Suppressor macrophage treated with lipopolysaccharide for 4 hours (primary cell): ENCODE measurements at places on chromosomes 1 and 21.
A peak's percentile ranks its signal among the peaks of the same experiment; 100 is the strongest.

- DNase-seq: no peak
These were observed 41.5 kb downstream of the LRRC53 start for GRCh38 chr1:74470936-74471335.

DNA sequence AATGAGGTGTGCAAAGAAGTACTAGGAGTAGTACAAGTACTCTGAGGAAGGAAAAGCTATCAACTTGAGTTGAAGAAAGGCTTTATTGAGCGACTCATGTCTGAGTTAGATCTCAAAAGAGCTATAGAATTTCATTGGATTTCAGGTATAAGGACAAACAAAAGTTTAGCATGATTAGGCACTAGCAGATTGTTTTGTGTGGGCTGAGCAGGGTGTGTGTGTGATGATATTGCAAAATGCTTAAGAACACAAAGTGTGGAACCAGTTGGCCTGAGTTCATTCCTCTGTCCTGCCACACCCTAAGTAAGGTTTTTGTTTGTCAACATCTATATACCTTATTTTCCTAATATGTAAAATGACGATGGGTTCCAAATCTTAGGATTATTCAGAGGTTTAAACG, 158.9 kb downstream of the KCNK2 start:
- no peak for DNase-seq

DNA sequence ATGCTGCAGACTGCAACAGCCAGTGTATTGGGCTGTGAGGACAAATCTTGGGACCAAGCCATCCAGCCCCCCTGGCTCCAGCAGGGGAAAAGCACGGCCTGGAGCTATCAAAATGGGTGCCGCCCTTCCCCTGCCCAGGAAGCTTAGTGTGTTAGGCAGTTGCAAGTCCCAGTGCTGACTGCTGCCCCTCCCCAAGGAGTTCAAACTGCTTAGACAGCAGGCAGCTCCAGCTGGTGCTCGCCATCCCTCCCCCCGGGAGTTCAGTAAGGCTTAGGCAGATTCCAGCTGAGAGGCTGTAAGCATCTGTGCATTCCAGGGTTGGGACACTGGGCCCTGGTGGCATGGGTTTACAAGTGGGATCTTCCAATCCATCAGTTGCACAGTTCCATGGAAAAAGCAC, 579.6 kb upstream of the NR5A2 start:
- DNase-seq: no peak

GRCh38 chr1:203870245-203870644, 8.8 kb downstream of the SNRPE start:
- DNase-seq: no peak

GRCh38 chr1:239840790-239841189, 250.9 kb upstream of the FMN2 start:
- peak; percentile 69 for DNase-seq

DNA sequence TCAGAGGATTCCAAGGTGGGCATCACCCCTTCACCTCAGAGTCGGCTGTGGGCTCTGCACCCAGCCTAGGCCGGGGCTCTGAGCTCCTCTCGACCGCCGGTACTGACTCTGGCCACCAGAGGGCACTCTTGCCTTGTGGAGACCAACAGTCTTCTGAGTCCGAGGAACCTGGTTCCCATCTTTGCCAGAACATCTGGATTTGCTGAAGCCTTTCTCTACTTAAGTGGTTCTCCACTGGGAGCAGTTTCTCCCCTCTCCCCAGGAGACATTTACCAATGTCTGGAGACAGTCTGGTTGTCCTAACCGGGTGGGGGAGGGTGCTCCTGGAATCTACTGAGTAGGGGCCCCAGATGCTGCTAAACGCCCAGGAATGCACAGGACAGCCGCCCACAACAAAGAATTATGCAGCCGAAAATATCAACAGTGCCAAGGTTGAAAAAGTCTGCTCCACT, 9.4 kb downstream of the ETV3L start:
- DNase-seq: peak; percentile 96

GRCh38 chr1:117632269-117633067, 26.6 kb downstream of the TENT5C start:
- DNase-seq: no peak

DNA sequence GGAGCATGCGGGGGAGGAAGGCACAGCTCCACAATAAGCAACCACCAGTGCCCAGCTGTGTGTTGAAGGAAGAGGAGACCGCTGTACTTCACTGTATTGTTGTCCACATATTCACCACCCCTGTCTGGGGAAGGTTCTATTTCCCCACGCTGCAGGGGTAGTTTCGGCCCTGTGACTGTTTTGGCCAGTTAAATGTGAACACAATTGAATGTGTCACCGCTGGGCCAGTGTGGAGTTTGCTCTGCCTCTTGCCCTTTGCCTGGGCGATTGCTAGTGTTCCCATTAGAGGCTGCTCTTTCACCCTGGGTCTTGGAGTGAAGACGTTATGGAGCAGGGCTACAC, 32.6 kb downstream of the UBE4B start:
- DNase-seq: peak; percentile 77

DNA sequence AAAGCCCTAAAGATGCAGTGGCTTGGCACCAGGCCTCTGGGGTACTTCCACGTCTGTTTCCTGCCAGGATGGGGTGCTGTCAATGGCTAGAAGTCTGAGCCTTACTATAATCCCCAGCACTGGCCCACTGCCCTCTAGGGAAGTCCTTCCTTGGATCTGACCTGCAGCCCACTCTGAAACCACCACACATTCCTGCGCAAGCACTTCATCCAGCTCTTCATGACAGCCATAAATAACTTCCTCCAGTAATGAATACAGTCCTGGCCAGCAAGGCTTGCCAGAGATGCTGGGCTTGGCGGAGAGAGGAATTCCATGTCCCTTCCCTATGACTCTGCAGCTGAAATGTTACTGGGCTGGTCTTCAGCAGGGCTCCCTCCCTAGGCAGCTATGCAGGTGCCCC, 32.6 kb downstream of the ALPL start:
- no peak for DNase-seq

- no peak for DNase-seq
These were observed 16.2 kb upstream of the MPL start for GRCh38 chr1:43321331-43321891.

GRCh38 chr1:54581621-54582035, 33.6 kb downstream of the ACOT11 start:
- no peak for DNase-seq

DNA sequence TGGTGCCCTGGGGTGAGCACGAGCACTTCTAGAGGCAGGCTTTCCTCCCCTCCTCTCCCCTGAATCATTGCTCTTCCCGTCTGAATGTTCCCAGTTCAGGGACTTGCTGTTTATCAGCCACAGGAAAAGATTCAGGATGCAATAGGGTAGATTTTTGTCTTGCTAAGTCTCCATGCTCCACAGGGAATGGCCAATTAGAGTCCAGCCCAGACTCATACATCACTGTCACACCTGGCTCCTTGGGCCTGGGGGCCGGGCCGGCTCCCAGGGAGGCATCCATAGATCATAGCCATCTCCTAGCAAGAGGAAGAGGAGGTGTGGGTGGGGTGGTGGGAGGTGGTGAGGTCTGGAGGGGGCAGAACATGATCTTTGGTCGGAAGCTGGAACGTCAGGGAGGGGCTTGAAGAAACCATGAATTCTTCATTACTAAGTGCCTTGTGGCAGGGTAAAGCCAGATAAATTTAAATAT, 83.4 kb downstream of the LRRN2 start:
- no peak for DNase-seq

GRCh38 chr1:246790364-246790763, 66.2 kb downstream of the SCCPDH start:
- DNase-seq: no peak

- no peak for DNase-seq
These were observed 50.1 kb upstream of the RWDD3 start for GRCh38 chr1:95183952-95184351.

DNA sequence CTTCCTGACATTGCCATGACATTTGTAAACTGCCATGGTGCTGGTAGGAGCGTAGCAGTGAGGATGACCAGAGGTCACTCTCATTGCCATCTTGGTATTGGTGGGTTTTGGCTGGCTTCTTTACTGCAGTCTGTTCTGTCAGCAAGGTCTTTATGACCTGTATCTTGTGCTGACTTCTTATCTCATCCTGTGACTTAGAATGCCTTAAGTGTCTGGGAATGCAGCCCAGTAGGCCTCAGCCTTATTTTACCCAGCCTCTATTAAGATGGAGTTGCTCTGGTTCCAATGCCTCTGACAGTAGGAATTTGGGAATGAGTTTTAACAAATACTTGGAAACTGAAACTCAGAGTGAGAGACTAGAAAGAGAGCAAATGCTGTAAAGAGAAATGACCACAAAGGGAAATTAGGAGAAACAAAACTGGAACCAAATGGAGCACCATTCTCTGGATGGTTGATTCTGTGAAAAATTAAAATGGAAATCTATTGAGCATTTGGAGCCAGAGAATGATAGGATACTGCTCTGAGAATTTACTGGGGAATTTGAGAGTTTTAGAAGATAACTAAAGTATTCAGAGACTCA, 50.1 kb upstream of the RHOU start:
- DNase-seq: peak; percentile 76

GRCh38 chr21:43343992-43344886, 82.7 kb downstream of the SIK1 start:
- no peak for DNase-seq

- no peak for DNase-seq
These were observed 6.4 kb downstream of the TRIM11 start for GRCh38 chr1:228400237-228400651.

GRCh38 chr1:192003295-192004077, 154.8 kb upstream of the RGS18 start:
- DNase-seq: no peak

GRCh38 chr21:31909153-31910073, 36.6 kb downstream of the HUNK start:
- no peak for DNase-seq

- peak; percentile 24 for DNase-seq
These were observed 61.4 kb downstream of the EIF2B3 start for GRCh38 chr1:44924835-44925464.

GRCh38 chr1:243447347-243447746, 191.5 kb downstream of the SDCCAG8 start:
- DNase-seq: peak; percentile 64

DNA sequence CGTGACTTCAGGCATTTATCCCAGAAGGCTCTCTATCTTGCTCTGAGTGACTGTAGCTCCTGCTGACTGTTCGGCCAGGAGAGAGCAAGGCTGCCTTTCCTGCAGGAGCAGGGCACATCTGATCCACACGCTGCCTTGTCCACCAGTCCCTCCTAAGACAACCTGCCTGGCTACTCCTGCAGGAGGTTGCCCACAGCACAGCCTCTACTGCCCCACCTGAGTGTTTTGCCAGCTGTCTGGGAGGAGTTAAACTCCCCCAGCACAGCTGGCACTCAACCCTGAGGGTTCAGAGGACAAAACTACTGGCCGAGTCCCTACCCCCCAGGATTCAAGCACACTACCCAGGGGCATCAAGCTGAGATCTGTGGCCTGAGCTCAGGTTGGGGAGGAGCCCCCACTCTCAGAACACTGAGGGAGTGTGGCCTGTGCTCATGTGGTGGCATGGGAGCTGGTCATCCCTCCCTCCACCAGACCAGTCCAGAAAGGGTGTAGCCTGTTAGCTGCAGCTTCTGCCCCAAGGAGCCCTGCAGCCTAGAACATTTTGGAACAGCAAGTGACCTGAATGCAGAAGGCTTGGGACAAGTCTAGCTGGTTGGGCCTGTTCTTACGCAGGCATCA, 237.3 kb downstream of the SLC44A5 start:
- DNase-seq: no peak

DNA sequence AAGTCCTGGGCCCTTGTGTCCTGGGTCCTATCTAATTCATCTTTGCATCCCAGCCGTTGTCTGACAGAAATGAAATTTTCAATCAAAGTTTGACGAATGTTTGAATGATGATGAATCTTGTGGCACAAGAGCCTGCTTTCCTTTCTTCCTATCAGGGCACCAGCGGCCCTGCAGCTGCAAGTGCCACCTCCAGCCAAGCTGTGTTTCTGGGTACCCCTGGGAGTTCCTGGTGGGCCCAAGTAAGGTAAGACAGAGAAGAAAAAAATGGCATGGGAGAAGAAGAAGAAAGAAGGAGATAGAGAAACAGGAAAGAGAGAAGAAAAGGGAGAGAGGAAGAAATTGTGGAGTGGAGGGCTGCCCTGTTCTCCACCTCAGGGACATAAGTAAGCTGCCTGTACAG, 782.1 kb upstream of the TPTE start:
- no peak for DNase-seq

DNA sequence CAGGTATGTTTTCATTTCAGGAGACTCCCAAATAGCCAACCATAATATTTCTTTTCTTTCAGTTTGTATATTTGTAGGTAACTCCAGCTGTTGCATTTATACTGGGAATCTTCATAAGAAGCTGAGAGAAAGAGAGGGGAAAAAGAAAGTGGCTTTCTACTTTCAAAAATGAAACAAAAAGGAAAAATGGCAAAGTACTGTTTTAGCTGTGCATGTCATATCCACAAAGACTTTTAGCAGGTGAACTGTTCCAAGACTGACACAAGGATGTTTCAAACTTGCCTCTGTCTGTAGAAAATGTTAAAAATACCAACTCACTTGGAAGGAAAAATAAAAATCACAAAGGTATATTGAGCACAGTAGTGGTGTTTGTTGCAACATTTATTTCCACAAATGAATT, 41.9 kb upstream of the CACYBP start:
- DNase-seq: no peak

DNA sequence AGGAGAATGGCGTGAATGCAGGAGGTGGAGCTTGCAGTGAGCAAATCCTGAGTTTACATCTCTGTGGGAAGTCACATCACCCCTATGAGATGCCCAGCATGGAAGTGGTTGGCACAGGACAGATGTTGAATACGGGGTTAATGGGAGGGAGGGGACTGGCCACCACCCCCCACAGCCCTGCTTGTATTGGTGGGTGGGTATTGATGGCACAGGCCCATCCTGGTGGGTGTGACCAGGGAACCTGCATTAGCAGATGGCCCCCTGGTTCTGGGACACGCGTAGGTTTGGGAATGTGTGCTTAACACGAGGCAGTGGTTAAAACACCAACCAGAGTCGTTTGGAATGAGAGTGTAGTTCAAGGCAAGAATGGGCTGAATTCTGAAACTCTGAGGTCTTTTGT, 117.9 kb downstream of the PRDM2 start:
- DNase-seq: no peak

DNA sequence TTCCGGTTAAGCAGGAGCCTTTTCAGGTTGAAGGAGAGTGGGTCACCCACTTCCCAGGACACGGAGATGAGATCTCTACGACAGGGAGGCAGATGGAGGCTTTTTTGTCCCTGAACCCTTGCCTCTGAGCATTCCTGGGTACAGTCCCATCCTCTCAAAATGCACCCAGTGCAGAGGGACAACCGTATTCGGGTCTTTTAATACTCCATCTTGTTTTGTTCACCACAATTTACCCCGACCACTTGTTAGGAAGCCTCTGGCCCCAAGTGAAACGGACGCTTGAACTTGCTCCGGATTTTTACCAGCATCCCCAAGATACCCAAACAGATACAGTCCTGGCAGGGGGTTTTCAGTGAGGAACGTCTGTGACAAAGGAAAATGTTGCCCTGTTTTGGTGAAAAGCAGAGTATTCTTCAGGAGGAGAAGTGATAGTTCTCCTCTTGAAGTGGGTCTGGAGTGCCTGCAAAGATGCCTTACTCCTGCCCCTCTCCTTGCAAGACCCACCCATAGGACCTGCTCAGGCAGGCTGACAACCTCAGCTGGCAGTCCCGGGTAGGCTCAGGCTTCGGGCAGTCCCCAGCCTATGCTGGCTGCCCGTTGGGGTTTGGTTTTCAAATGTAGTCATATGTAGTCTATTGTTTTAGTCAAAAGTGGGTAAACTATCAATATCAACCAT, 669 bp upstream of the ARL8A start:
- no peak for DNase-seq
